Renal cortex interstitium (tissue), 15 donors: ENCODE measurements at places on chromosomes 12 and 14.

DNA sequence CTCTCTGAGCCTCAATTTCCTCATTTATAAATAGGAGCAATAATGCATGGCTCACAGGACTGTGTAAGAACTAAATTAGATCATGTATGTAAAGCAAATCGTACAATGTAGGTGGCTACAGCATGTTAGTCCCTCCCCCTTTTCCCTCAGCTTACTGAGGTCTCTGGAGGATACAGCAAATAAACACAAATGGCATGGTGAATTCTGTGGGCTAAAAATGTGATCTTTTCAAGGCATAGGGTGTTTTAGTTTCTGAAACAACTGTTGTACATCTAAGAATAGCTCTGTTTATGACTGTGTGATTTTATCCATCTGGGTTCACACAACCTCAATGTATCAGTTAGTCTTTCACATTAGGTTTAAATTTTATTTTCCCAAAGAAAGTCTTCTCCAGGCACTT lies 121.2 kb upstream of the PLEKHG7 start:
- no peak for DNase-seq

GRCh38 chr12:85130646-85131045 lies 94.5 kb downstream of the LRRIQ1 start:
- DNase-seq: no peak

DNA sequence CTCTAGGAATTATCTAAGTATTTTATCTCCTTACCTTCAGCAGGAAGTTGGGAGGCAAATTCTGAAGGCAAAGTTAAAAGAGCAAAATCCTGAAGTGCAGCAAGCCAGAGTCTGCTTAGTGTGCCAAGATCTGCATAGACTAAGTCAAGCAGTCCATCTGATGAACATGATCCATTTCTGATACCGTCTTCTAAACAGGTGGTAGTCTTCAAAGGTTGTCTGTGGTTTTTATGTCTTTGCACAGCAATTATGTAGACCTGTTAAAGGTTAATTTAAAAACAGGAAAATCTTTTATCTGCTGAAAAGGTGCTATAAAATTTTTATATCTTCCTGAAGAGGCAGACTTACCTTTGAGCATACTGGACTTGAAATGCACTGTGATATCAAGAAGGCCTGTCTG lies 105.3 kb upstream of the HECTD1 start:
- no peak for DNase-seq

DNA sequence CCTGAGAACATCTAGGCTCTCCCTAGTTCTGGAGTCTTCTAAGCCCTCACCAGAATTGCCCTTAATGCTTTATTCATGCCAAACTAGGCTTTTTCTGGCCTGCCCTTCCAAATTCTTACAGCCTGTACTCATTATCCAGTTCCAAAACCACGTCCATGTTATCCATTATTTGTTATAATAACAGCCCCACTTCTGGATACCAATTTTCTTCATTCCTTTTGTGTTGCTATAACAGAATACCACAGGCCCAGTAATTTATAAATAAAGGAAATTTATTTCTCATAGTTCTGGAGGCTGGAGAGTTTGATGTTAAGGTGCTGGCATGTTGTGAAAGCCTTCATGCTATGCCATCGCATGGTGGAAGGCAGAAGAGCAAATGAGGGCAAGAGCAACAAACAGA lies 68.0 kb upstream of the AMIGO2 start:
- no peak for DNase-seq

GRCh38 chr12:122348505-122348904 lies 74.0 kb downstream of the CLIP1 start:
- no peak for DNase-seq

GRCh38 chr12:113348849-113349536 lies 9.4 kb upstream of the PLBD2 start:
- no peak for DNase-seq

DNA sequence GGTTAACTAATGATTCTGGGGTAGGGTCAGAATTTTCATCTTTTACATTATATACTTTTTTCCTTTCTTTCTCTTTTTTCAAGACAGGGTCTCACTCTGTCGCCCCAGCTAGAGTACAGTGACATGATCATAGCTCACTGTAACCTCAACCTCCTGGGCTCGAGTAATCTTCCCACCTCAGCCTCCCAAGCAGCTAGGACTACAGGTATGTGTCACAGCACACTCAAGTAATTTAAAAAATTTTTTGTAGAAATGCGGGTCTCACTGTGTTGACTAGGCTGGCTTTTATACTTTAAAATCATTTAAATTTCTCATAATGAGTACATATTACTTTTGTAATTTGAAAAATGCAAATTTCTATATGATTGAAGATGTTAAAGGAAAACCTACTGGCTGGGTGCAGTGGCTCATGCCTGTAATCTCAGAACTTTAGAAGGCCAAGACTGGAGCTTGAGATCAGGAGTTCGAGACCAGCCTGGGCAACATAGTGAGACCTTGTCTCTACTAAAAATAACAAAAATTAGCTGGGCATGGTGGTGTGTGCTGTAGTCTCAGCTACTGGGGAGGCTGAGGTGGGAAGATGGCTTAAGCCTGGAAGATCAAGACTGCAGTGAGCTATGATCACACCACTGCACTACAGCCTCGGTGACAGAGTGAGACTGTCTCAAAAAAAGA lies 25.7 kb downstream of the R3HDM2 start:
- no peak for DNase-seq

DNA sequence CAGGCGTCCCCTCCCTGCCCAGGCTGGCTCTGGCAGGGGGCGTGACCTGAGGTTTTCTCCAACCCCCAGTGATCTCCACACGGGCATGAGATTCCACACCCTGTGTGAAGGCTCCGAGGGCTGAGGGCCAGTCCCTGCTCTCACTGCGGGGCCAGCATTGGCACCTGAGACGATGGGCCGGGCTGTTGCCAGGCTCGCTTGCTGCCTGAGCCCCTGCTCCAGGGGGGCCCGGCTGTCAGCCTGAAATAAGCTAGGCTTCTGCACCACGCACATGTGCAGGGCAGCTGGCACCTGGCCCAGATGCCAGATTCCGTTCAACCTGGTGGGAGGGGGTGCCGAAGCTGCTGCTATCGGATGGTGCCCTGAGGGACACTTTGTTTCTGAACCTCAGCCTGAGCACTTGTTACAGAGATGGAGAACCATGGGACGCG lies 196.5 kb upstream of the PRMT8 start:
- no peak for DNase-seq

- DNase-seq: no peak
Observed at GRCh38 chr12:52585946-52586345, 12.3 kb upstream of the KRT74 start.

DNA sequence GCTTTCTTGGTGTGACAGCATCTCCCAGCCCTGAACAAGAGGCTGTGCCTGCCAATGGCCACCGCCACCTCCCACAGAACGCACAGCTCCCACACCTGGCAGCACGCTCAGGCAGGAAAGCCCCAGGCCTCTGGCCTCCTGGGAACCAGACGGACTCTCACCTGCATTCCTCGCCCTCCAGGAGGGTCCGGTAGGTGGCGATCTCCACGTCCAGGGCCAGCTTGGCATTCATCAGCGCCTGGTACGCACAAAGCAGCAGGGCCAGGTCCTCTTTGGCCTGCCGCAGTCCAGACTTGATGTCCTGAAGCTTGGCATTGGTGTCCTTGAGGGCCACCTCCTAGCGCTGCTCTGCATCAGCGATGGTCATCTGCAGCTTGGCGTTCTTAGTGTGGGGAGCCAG lies 12.1 kb upstream of the KRT77 start:
- no peak for DNase-seq

DNA sequence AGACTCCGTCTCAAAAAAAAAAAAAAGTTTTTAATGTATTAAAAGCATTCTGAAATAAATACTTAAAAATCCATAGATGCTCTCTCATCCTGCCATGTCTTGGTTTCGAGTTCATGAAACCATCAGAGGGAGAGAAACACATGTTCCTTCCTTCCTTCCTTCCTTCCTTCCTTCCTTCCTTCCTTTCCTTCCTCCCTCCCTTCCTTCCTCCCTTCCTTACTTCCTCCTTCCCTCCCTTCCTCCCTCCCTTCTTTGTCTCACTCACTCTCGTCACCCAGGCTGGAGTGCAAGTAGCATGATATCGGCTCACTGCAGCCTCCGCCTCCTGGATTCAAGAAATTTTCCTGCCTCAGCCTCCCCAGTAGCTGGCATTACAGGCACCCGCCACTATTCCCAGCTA lies 60.4 kb upstream of the DUSP6 start:
- no peak for DNase-seq

DNA sequence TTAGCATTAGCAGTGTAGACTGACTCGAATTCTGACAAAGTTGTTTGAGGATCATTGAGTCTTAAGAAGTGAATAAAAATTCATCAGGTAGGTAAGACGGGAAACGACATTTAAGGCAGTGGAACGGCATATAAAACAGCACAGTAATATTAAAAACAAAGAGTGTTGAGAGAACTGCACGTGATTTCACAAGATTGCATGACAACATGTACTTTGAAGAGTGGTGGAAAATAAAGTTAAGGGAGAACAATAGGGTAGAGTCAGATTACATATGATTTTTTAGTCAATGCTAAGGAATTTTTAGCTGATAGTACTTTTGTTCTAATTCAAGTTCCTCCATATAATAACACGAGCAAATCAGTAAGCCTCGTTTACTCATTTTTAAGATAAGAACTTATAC lies 115.4 kb downstream of the SOX5 start:
- DNase-seq: no peak

DNA sequence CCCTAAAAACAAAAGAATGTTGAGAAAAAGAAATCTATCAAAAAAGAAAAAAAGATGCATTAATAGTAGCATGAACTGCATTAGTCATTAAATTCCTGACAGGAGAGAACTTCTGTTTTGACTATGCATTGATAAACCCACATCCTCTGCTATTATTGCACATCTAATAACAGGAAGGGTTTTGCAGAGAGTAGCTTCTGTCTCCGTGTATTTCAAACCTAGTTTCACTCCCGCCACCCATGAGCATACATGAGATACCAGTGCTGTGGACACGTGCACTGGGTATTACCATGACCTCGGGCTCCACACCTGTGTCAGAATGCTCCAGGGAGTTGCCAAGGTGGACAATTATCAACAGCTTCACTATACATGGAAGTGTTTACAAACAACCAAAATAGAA lies 449.1 kb upstream of the SOX5 start:
- no peak for DNase-seq

DNA sequence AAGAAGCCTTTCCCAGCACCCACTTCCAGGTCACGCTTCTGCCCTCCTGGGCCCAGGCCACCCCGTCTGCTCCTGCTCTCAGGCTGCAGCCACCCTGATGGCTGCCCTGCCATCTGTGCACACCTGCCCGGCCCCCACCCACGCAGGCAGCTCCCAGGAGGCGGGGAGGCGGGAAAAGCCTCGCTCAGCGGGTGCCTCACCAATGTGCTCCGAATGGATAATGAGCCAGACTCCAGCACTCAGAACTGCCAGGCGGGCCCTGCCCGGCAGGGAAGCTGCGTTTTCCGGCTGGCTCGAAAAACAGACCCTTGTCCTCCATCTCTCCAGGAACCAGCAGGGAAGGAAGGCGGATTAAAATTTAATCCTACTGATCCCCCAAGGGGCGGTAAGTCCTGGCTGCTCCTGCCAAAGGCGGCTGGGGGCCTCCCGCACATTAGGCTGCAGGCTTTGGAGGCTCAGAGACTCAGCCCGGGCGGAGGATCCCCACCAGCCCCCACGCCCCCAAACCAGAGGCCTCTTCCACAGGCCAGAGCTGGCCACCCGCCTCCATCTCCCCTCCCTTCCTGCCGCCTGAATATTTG lies 104.0 kb downstream of the NCOR2 start:
- no peak for DNase-seq

DNA sequence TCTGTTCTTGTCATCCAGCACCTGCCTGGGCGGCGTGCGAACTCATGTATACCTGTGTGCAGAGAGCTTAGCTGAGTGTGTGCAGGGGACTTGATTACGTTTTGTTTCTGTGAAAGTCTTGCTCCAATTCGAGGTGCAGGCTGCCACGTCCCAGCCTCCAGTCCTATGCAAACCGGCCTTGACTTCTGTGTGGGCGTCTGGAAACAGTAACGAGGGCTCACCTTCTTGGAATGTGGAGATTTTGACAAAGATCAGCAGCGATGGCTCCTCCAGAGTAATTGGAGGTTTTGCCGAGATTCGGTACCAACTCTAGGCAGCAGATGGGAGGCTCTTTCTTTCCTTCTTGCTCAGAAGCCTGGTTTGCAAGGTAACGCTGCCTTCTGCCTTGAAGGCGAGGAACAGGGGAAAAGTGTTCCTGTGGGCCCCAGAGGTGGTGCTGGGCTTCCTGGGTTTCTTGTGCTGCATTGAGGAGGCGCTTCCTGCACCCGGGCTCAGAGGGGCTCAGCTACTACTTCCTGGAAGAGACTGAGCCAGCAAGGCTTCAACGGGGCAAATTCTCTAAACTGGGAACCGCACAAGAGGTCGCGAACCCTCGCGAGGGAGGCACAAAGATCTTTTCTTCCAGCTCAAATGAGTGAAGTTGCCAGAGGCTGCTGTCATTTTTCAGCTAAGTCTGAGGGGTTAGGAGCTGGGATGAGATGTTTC lies 249.0 kb downstream of the AACS start:
- DNase-seq: no peak

GRCh38 chr12:49415521-49415970 lies 48.3 kb downstream of the SPATS2 start:
- no peak for DNase-seq

- DNase-seq: no peak
Observed at GRCh38 chr14:68145036-68145435, 325.5 kb downstream of the RAD51B start.

- no peak for DNase-seq
Observed at GRCh38 chr12:57397441-57397840, 33.4 kb downstream of the R3HDM2 start.

- DNase-seq: no peak
Observed at GRCh38 chr14:25086821-25087396, 37.0 kb upstream of the STXBP6 start.

DNA sequence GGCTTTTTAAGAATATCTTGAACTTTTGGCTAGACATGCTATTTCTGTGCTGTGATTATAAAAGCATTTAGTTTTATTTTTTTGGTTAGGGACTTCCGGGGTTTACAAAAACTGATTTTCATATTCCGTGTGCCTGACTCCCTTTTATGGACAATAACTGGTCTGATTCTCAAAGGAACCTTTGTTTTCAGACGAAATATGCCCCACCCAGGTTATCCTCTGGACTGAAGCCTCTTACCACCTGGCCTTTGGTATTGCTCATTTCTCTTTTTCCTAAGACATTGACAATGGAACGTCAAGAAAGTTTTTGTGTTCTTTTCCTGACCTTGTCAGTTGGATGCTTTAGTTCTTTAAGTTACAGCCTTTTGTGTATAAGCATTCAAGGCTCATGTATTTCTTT lies 10.8 kb downstream of the TIGAR start:
- no peak for DNase-seq

- no peak for DNase-seq
Observed at GRCh38 chr14:51653775-51654532, 2.2 kb downstream of the FRMD6 start.

- no peak for DNase-seq
Observed at GRCh38 chr12:98646294-98647090, 1.4 kb downstream of the APAF1 start.

DNA sequence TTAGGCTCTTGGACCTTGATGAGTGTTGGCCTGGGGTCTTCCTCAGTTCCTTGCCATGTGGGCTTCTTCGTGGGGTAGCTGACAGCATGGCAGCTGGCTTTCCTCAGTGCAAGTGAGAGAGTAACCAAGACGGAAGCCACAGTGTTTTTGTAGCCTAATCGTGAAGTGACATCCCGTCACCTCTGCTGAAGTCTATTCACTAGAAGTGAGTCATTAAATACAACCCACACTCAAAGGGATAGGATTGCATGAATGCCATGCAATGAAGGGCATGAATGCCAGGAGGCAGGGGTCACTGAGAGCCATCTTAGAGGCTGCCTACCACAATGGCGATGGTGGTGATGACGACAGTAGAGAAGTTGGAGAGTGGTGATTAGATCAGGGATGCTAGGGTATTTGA lies 13.5 kb upstream of the ASIC1 start:
- DNase-seq: no peak

GRCh38 chr12:56103823-56104108 lies 593 bp upstream of the PA2G4 start:
- DNase-seq: no peak
